H9 (cell line): ENCODE measurements at places on chromosomes 1 and 21.

DNA sequence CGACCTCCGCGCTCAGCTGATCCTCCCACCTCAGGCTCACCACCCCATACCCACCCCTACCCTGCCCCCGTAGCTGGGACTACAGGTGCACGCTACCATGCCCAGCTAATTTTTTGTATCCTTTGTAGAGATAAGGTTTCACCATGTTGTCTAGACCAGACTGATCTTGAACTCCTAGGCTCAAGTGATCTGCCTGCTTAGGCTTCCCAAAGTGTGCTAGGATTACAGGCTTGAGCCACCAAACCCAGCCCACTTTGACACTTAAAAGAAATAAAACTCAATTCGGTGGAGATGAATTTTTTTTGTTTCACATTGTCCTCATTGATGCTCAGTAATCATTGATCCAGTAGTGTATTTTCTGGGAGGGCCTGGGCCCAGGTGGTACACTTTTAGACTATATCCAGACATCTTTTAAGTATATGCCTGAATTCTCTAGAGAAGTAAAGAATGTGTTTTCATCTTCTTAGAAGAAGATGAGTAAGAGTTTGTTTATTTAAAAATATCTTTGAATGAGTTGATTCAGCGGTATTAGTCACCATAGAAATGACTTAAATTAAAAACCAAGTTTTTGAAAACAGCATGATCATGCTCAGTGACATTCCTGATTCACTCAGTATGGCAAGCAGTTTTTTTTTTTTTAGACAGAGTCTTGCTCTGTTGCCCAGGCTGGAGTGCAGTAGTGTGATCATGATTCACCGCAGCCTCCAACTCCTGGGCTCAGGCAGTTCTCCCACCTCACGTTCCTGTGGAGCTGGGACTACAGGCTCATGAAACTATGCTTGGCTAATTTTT is 57.8 kb downstream of the EPB41 start:
- no peak for DNase-seq

DNA sequence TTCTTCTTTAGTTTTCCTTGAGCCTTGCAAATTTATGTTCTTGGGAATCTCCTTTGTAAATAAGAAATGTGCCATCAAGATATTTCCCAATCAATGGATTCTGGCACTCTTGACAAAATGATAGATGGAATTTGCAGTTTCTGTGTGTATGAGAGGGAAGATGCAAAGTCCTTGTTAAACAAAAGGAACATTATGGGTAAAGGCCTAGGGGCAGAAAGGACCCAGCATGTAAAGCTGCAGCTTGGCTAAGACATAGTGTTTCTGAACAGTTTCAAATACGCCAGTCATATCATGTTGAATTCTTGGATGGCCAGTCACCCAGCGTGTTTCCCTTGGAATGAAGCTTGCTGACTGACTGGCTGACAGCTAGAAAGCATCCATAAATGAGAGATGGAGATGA is 210.8 kb downstream of the NFIA start:
- DNase-seq, result no peak

DNA sequence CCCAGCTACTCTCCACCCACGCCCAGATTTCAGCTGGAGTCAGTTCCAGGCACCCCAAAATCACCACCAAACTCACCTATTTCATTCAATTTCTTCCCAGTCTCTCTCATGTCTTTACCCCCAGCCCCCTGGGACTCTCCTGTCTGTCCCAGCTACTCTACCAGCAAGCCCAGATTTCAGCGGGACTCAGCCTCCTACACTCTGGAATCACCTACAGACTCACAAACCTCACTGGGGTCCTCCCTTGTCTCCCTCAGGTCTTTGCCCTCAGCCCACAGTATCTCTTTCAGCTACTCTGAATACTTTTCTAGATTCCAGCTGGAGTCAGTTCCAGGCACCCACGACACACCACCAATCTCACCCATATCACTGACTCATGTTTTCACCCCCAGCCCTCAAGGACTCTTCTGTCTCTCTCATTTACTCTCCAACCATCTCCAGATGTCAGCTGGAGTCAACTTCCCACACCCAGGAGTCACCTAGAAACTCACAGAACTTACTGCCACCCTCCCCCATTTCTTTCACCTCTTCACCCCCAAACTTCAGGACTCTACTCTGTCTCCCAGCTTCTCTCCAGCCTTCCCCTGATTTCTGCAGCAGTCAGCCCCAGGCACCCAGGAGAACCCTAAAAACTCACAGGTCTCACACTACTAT is 1529.3 kb upstream of the TPTE start:
- DNase-seq, result no peak

- DNase-seq, result no peak
Observed at GRCh38 chr1:6185151-6185550, 5.0 kb upstream of the CHD5 start.

GRCh38 chr1:24714859-24715520 is 30.3 kb upstream of the CLIC4 start:
- no peak for DNase-seq

DNA sequence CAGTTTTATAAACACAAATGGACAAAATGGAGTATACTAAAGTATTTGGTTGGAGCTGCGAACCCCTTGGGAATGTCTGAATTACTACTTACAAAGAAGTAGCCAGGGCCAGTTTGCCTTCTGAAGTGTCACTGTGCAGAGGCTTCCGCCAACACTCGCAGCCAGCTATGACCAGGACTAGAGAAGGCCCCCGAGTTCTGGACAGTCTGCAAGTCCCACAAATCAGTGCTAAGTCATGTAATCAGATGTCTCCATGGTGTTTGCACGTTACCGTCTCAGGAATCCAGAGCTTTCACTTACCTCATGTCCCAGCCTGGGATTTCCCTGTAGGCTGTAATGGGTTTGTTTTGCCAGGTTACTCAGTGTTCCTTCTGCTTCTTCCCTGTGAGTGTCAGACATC is 106.6 kb upstream of the SPAG17 start:
- DNase-seq, result no peak

GRCh38 chr1:33005117-33005837 is 31.4 kb downstream of the AK2 start:
- DNase-seq, result no peak

DNA sequence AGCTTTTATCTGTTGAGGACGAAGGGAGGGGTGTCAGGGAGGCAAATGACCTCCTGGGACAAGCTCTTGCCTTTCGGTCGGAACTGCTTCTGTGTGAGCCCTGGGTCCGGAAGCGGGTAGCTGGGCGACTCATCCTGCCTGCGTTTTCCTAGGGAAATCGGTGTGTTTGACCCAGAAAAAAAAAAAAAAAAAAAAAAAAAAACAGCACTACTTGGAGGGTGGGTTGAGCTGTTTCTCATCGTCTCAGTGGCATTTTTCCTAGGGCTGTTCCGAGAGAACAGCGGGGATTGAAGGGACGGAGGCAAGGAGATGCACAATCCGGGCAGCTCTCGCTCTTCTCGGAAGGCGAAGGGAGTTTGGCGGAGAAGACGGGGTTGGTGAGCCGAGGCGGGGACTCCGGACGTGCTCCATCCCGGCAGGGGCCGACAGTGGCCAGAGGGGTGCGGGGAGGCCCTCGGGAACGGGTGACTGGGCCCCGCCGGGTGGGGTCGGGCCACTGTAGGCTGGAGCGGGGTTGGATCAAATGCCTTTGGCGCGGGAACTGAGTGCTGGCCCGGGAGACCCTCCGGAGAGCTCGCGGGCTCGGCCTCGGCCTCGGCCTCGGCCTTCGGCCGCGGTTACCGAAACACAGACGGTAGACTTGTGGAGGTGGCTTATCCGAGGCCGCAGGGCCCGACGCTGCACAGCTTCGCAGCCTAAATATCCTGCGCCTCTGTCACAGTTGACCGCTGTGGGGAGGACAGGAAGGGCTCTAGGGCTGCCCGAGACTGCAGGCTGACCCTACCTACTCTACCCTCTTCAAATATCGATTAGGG is 2.4 kb upstream of the BARHL2 start:
- DNase-seq, result peak; percentile 58

DNA sequence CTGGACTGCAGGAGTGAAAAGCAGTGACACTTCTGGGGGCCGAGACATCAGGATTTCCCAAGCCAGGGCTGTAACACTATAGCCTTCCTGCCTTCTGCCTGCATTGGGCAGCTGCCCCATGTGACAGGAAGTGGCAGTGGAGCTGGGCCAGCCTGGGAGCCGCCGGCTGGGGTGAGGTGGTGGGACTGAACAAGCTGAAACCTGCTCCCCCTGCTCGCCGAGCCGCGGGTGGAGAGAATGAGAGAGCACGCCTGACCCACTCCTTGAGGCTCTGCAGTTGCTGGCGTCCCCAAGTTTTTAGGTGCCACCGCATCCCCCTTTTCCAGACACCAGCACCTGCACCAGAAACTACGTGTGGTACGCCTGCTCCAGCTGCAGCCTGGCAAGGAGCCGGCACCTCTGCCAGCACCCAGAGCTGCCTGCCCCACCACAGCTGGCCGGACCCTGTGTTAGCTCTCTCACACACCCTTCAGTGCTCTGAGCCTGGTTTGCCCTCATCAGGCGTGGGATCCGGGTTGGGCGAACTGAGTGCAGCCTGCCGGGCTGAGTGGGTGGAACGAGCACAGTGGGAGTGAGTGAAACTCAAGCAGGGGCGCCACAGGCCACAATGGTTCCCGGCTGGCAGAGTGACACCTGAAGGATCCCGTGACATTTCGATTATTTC is 119.4 kb downstream of the AKT3 start:
- DNase-seq, result no peak

DNA sequence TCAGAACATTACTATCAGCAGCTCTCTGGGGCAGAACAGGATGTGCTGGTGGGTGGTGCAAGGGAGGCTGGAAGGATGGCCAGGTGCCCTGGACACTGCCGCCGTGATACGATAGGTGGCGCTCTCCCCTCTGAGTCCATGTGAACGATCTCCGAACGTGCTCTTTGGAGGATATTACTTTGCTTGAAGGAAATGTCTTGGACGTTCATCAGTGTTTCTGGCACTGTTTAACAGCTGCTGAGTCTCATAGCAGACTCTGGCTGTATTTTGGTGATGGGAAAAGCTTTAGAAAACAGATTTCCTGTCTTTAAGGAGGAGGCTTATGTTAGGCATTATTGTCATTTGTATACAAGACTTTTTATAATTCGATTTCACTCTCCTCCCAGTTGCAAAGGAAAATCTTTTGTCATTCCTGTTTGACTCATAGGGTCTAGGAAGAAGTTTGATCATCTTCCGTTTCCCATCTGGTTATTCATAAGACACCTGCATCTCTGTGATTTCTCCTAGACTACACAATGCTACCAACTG is 386.2 kb upstream of the ADGRL2 start:
- DNase-seq, result peak; percentile 85

GRCh38 chr1:98897479-98897878 is 107.2 kb downstream of the PLPPR5 start:
- no peak for DNase-seq

DNA sequence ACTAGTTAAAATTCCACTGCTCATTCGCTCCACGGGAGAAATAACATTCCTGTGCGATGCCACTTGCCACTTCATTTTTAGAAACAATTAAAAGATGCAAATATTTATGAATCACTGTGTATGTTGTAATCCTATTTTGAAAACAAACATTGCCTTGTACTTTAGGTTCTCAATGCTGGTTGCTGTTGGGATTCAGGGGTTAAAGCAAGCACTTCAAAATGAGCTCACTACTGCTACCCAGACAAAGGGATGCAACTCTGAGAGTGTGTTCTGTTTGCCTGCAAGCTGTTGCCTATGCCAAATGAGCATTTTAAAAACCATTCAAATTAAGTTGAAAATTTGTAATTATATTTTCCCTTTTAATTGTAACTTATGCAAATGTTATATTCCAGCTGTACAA is 87.5 kb downstream of the RWDD3 start:
- no peak for DNase-seq

GRCh38 chr1:25697435-25698217 is 81.0 kb downstream of the MAN1C1 start:
- no peak for DNase-seq

- DNase-seq, result no peak
Observed at GRCh38 chr1:230900984-230901383, 32.7 kb upstream of the C1orf198 start.
